ENCODE measurements at places on chromosomes 2 and 18.

DNA sequence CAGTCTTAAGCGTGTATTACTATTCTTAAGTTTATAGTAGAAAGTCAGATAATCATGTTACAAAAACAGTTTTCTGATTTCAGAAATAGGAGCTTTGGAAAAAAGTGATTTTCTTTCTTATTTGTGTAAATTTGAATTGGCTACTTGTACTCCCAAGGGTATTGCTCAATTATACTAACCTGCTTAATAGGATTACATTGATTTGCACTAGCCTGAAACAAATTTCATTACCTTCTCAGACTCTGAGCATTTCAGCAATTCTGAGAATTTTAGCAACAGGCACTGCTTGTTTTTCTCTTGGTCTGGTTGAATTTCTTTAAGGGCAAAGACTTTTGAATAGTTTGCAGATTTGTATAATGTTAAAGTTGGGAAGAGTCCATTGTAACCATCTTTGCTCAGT lies 87.2 kb upstream of the NXPH2 start:
- no peak for DNase-seq

DNA sequence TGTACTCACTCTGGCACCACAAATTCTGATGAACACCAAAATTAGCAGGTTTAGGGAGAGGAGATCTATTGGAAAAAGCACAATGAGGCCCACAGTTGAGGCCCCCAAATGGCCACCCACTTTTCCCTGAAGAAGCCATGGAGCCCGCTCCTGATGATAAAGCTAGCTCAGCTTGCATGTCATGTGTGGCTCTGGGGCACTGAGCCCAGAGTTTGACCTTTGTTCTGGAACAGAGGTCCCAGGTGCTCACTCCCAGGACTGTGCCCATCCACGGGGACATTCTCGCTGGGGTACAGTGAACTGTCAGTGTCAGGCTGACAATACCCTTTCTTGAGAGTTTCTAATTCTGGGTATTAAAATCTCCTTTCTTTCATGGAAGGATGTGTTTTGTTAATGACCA lies 36.2 kb downstream of the XDH start:
- DNase-seq: no peak

GRCh38 chr2:118250001-118250400 lies 161.7 kb downstream of the INSIG2 start:
- peak; percentile 71 for DNase-seq

GRCh38 chr18:23825496-23825895 lies 136.2 kb downstream of the LAMA3 start:
- DNase-seq: no peak

- no peak for DNase-seq
These were observed 23.2 kb upstream of the FAP start for GRCh38 chr2:162266460-162266760.

DNA sequence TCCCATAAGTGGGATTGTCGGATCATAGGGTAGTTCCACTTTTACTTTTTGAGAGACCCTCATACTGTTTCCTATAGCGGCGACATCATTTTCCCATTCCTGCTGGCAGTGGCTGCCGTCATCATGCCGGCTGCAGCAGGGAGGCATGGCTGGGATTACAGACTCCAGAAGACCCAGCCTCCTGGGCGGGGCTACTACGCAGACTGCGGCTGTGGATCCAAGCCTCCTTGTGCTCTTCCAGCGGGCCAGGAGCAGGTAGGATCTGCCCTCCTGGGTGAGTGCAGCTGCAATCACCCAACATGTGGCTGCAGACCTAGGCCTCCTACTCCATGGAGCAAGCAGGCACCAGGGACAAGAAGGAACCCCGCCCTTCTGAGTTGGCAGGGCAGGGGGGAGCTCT lies 359.2 kb downstream of the GALR1 start:
- no peak for DNase-seq

DNA sequence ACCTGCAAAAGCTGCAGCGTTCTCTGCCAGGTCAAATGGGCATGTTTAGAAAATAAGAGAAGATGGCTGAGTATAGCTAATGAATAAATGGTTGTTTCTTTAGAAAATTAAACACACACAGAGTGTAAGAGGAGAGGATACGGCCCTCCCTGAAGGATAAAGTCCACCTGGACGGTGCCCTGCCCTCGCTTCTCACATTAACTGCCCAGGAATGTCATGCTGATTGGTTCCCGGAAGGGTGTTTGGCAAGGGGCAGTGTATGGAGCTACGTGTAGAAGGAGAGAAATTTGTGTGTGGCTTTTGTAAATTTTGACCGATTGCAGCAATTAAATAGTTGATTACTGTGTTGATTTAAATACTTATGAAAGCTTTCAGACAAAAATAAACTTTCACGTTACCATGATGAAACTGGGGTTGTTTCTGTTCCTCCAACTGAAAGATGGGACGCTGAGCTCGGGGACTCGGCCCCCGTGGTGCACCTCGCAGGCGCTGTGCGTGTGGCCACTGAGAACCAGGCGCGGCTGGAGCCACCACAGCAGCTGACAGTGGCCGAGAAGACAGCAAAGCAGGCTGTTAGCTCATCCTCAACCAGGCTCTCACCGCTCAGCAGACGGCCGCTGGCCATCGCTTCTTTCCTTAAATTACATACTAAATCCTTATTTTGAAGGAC lies 22.7 kb downstream of the MPPE1 start:
- DNase-seq: no peak

- DNase-seq: no peak
These were observed 286.2 kb upstream of the EPAS1 start for GRCh38 chr2:46010925-46011490.

DNA sequence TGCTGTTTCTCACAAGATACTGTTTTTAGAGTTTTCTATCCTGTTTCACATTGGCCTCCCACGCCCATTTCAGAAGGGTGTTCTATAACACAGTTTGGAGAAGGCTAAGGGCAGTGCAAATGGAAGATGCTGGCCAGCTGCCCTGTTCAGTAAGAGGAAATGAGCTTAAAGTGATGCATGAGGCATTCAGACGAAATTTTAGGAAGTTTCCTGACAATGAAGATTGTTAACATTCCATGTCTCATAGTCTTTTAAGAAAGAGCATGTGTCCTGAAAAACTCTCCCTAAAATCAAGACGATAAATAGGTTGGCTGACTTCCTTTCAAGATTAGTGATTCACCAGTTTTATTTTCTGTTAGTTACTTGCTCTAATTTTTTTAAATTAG lies 484.2 kb upstream of the NRP2 start:
- DNase-seq: peak; percentile 88

DNA sequence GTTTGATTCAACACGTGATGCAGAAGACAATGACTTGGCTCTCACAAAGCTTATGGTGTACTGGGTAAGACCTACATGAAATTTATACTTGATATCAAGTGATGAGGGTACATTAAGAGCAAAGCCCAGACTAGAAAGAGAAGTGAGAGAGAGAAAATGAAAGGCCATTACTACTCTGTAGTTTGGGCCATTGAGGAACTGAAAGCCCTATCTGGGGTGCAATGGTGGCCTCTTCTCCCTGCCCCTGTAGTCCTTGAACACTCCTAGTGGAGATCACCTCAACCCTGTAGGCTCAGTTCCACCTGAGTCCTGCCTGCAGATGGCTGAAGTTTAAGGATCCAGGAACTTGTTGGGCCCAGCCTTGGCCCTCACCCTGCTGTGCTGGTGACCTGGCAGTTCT lies 569.8 kb upstream of the MEX3C start:
- DNase-seq: no peak

GRCh38 chr18:23737578-23737977 lies 48.3 kb downstream of the LAMA3 start:
- DNase-seq: no peak

DNA sequence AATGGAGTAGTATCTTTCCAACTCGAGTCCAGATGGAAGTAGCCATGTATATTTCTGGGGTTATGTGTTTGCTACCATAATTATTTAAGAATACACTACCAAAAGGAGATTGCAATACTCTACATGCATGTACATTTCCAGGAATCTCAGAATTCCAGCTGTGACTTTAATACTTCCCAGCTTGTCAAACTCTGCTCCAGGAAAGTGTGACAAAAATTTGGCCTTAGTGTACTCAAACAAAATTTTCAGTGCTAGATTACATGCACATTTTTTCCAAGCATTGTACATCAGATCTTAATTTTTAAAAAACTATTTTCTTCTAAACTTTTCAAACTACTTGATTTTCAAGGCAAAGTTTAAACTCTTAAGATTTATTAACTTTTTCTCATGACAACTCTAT lies 1791.6 kb downstream of the SUCLG1 start:
- no peak for DNase-seq

DNA sequence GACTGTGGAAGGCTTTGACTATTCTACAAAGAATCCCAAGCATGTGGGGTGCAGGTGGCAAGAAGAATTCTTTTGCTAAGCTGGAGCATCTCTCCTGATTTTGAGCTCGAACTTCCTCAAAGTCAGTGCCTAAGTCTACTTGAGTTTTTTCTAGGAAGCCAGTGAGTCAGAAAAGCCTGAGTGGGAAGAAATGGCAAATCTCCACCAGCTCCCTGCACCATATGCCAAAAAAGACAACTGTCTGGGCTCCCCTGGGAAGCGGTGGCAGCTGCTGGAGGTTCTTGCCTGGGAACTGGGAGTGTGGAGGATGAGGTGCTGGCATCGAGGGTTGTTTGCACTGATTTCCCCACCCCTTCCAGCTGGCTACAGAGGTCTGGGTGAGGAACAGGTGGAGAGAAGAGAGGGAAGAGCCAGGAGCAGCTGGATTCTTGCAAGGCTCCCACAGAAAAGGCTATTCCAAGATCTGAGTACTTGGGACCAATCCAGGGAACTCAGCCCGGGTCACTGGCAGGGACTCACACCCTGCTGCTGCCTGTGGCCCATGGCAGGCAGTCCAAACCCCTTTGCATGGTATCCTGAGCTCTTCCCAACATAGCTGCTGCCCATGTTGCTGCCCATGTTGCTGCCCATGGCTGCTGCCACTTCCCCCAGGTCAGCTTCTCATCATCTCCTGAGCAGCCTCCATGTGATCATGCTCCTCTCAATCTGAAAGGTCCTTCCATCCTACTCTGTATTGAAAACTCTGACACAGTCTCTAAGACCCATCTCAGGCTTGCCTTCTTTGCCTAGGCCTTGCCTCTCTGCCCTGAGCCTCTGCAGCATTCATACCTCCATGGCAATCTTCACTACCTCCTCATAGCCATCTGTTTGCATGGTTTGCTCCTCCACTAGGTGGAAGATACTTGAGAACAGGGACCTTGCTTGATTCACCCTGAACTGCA lies 128.3 kb upstream of the SPATS2L start:
- no peak for DNase-seq

DNA sequence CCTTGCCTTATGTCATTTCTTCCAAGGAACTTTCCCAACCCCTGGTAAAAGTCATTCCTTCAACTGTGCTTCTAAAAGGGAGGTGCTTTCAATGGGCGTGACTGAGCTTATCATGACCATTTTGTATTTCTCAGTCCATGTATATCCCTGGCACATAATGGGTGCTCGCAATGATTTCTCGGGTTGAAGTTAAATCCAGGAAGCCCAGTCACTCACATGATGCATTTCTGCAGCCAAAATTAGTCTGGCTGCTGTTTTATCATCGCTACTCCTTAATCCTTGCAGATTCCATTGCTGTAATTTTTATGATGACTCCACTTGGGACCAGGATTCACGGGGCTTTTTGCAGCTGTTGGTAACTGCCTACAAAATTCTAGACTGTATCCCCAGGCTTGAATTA lies 25.9 kb upstream of the RFX8 start:
- no peak for DNase-seq

- no peak for DNase-seq
These were observed 29.3 kb downstream of the PTRHD1 start for GRCh38 chr2:24763843-24764242.

GRCh38 chr18:7859122-7859521 lies 292.0 kb downstream of the PTPRM start:
- DNase-seq: no peak

DNA sequence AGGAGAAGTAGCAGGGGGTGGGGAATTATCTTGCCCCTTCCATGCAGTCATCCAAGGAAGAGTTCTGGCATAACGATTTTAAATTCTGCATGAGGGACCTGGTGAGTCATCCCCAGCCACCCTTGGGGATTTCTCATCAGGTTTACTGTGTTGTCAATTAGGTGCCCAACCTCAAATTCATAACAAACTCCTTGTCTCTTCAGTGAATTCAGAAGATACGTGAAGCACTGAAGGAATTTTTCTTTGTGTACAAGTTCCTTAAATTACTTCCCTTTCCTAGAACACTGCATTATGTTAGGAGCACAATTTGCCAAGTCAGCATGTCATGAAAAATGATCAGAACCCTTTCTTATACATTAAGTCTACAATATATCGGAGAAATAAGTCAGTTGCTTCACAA lies 70.8 kb upstream of the NOSTRIN start:
- no peak for DNase-seq

- no peak for DNase-seq
These were observed 212.5 kb downstream of the SOCS6 start for GRCh38 chr18:70501358-70501757.

GRCh38 chr2:159226608-159227385 lies 59.7 kb downstream of the WDSUB1 start:
- no peak for DNase-seq

DNA sequence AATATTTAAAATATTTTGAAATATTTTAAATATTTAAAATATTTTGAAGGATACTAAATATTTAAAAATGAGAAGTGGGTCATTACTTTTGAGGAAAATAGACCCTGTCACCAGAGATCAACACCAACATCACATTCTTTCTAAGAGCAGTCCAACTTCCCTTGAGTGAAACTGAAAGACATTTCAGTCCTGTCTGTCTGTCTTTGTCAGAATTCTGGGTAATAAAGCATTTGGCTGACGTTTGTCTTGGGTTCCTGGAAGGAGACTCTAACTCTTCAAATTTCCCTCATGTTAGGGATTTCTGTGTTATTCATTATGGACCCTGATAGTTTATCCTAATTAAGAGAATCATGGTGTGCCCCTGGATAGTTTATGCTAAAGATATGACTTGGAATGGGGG lies 32.8 kb downstream of the TTC21B start:
- DNase-seq: no peak

- no peak for DNase-seq
These were observed 134.5 kb downstream of the CCBE1 start for GRCh38 chr18:59562751-59563150.

GRCh38 chr2:149290662-149291061 lies 39.7 kb upstream of the LYPD6 start:
- DNase-seq: no peak

DNA sequence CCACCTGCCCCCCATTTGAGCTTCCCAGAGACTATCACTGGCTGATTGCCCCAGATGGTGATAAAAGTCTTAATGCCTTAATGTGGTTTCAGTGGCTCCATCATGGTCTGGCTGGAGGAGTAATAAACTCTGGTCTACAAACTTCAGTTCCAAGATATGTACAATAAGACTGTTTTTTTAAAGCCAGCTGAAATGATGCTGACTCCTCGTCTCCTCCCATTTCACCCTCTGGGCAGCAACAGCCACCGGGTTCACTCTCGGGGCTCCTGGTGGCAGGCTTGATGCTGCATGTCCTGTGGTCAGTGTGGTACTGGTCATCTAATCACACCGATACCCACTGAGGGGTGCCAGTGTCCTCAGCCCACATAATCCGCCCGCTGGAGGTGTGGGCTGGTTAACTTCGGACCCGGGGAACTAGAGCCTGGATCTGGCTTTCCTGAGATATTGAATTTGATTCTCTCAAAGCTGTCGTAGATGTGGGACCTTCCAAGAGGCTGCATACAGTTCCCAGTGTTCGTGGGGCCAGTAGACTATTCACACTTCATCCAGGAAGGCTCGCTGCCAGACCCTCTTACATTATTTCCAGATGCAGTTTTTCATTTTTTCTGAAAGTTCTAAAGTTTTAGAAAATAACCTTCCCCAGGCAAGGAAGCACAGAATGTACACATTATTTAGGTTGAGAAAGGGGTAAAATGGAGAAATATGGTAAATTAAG lies 95.3 kb downstream of the GALR1 start:
- no peak for DNase-seq

- DNase-seq: no peak
These were observed 114.7 kb downstream of the FAM210A start for GRCh38 chr18:13611601-13612195.

Data from HS-5 (cell line).